ENCODE measurements at places on chromosomes 3 and 15. TPM values are rescaled to one million over a fixed set of nuclear protein-coding genes. Genes with fewer than 3 reads are reported as not detected.

TMF1 gene
- 41.9 TPM for total RNA-seq

ITGA11 gene
- total RNA-seq, result 52.5 TPM

GNAT1 gene
- total RNA-seq, result not detected

ZNF502 gene
- 4.6 TPM for total RNA-seq

THRB gene
- 30.7 TPM for total RNA-seq

UQCC5 gene
- total RNA-seq, result 86.2 TPM

RTP4 gene
- total RNA-seq, result 4.2 TPM

MED12L gene
- total RNA-seq, result 2.7 TPM

CPNE9 gene
- 0.92 TPM for total RNA-seq

IL20RB gene
- total RNA-seq, result 0.28 TPM

GCNT3 gene
- 1.4 TPM for total RNA-seq

ACAA1 gene
- 111 TPM for total RNA-seq
